GM03348 (cell line): ENCODE measurements at places on chromosomes 3 and 15.
A peak's percentile ranks its signal among the peaks of the same experiment; 100 is the strongest.

GRCh38 chr3:107855710-107856109 lies 235.1 kb downstream of the CD47 start:
- no peak for DNase-seq

DNA sequence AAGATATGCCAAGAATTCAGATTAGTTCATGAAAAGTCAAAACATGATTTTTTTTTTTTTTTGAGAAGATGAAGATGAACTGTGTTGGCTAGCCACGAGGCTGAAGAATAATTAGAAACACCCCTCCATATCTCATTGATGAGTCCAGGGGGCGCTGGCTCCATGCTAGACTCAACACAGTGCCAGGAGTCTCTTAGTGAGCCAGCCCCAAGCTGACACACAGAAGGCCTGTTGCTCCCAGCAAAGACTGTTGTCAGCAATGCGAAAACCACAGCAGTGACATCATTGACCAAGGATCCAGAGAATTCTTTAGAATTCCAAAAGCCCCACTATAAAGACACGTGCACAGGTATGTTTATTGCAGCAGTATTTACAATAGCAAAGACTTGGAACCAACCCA lies 185.2 kb downstream of the ANXA2 start:
- DNase-seq: no peak

DNA sequence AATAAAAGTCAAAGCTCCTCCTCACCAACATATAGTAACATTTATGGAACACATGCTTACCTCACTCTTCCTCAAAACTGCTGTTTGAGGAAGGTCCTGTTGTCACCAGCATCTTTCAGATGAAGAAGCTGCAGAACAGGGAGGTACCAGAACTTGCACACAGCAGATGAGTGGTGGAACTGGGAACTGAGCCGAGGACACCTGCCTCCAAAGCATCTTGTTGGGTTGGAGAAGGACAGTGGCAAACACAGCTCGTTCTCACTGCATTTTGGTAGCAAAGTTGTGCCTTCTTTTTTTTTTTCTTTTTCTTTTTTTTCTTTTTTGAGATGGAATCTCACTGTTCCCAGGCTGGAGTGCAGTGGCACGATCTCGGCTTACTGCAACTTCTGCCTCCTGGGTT lies 76.0 kb downstream of the CEMIP start:
- no peak for DNase-seq

DNA sequence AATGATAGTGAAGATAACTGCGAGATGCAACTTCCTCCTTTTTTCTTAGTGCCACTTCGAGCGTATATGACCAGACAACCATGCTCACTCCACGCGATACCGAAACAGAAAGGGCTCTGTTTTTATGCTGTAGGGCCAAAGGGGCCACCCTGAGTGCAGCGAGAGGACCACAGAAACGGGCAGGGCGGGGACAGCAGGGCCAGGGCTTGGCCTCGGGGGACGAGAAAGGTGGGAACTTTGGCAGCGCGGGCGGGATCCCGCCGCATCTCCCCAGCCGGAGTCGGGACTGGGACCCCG lies 483 bp downstream of the VPS13C start:
- peak; percentile 52 for DNase-seq

DNA sequence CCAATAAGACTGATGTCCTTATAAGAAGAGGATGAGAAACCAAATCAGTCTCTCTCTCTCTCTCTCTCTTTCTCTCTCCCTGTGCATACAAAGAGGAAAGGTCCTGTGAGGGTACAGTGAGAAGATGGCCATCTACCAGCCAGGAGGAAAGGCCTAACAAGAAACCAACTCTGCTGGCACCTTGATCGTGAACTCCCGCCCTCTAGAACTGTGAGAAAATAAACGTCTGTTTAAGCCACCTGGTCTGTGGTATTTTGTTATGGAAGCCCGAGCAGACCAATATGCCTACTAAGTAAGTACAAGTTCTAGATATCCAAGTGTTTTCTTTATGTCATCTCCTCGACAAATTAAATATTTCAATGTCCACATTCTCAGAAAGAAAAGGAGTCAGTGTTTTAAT lies 44.9 kb upstream of the TMC3 start:
- DNase-seq: no peak

DNA sequence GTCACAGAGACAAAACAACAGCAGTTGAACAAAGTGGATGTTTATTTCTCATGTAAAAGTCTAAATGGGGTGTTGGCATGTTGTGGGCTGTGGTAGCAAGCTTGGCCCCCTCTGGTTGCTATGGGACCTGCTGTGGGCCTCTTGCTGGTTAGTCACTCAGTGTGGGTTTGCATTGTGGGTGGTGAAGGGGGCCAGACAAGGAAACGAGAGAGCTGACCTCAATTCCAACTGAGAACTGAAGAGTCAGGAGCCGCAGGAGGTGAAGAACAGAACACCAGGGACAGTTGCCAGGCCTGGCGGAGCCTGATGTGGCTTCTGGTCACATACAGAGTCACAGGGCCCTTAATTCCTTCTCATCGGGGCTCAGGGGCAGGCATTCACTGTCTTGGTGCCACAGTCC lies 1.9 kb upstream of the ADPGK start:
- peak; percentile 24 for DNase-seq

- no peak for DNase-seq
Measured at GRCh38 chr3:42195879-42196330, 70.1 kb downstream of the CCK start.

- peak; percentile 33 for DNase-seq
Measured at GRCh38 chr15:29270169-29270955, 740 bp upstream of the NSMCE3 start.

DNA sequence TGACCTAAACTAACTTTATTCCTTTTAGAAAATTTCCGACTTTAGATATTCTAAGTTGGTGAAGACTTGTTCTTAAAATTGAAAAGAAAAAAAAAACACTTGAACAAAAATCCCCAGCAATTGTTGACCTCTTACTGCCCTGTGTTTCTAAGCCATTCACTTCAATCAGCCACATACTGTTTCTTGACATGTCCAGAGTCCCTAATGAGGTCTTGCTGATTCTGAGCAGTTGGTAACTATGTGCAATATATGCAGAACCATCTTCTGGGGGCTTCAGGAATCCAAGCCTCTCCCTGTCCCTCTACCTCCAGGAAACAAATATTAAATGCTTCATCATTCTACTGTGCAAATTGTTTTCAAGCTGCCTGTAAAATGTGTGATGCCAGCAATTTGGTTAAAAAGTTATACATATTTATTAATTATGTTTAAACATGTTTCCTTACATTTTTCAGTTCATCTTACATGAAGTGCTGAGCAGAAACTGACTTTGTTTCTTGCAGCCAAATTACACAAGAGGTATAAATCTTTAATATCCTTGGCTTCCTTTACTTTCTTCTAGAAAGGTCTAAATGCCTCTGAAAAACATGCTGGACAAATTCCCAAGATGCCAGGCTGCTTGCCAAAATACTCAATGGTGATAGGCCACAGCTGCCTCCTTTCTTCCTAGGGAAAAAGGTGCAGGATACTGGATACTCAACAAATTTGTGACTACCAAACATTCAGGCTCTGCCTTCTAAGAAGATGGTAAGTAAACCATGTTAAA lies 19.8 kb upstream of the GYG1 start:
- DNase-seq: peak; percentile 33

- DNase-seq: no peak
Measured at GRCh38 chr3:108524537-108524936, 14.1 kb upstream of the MYH15 start.

DNA sequence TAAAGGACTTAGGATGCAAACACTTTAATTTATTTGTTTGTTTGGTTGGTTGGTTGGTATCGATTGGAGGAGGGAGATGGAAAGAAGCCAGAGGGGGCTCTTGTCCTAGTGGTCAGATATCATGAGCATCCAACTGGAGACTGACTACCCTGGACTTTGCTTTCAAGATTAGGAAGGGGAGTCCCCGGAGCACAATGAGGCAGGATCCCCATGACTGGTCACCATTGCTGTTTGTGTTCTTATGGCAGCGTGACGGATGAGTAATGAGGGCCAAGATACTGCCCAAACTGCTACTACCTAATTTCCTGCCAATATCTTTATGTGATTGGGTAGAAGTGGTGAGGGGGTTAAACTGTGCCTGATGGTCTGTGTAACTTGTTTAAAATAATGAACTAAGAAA lies 354.6 kb upstream of the ROPN1 start:
- no peak for DNase-seq

DNA sequence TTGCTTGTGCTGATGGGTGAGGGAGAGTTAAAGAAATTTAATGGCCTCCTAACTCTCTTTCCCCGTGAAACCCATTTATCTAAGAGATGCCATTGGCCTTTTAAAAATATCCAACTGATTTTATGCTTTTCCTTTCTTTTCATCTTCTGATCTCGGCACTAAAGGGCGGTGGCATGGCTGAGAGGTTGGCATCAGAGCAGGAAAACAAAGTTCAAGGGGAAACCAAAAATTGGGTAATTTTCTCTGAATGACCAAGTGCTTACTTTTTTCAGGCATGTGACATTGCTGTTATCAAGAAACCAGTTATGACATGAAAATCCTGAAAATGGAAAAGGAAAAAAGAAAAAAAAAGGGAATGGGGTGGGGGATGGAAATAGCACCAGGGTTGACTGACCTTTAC lies 3.2 kb downstream of the CGNL1 start:
- DNase-seq: no peak

- no peak for DNase-seq
Measured at GRCh38 chr3:187989575-187990153, 164.3 kb upstream of the LPP start.

DNA sequence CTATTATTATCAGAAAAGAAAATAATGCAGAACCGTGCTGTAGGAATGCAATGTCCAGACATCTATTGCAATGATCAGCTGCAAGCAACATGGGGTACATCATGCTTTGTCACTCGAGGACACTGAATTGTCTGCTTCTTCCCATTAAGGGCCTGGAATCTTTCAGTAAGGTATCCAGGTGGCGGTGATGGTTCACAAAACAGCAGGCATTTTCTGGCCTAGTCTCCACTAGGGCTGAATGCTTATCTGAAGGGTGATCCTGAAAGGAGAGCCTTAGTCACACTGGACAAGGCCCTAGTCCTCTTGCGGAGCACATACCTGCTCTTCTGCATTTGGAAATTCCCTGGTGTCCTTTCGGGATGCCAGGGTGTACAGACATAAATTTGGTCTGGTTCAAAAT lies 21.2 kb downstream of the ITPR1 start:
- no peak for DNase-seq
